ENCODE measurements at places on chromosomes 2 and 18.

DNA sequence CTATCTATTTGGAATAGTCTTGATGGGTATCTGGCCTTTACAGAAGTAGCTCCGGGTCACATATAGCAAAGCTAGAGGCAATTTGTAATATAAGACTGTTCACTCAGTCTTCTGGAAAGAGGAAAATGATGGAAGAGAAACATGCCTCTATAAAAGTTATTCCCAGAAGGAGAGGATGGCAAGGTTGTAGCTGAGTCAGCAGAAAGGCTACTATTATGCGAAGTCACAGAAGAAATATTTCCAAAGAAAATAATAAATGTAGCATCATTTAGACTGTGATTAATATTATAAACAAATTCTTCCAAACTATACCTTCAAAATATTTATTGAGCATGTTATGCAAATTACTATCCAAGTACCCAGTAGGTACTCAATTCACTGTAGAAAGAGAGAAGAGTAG, 1027.7 kb upstream of the TMEFF2 start:
- DNase-seq: no peak

DNA sequence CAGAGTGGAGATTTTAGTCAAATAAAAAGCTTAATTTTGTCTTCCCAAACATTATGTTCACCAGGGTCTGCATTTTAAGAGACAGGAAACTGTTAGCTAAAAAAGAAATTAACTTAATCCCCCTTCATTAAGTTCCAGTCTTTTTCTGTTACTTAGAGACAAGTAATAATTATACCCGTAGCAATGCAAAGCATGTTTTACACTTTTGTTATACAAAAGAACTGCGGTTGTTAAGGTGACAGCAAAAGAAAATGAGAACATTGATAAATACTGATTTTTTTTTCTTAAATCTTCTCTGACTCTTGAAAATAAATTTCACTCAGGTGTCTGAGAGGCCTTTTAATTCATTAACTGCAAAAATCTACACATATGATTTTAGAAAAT, 101.4 kb downstream of the MEIS1 start:
- no peak for DNase-seq

DNA sequence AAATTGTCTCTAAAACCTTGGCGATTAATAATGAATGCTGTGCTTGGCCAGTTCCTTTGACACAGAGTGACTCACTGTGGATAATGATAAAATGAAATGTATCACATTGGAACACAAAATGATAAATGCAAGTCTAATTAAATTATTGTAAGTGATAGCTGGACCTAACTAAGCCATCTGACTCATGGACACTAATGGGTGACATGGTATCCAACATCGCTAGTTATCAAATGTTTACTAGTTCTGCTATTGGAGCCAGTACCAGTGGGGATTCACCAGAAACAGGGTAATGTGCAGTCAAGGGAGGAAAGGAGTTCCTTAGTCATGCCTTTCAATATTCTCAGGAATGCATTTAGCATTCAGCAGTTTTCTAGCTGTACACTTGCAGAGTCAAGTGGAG, 736.3 kb upstream of the ACVR2A start:
- DNase-seq: no peak

- no peak for DNase-seq
These were observed 499.2 kb downstream of the CNTNAP5 start for GRCh38 chr2:124524155-124524915.

DNA sequence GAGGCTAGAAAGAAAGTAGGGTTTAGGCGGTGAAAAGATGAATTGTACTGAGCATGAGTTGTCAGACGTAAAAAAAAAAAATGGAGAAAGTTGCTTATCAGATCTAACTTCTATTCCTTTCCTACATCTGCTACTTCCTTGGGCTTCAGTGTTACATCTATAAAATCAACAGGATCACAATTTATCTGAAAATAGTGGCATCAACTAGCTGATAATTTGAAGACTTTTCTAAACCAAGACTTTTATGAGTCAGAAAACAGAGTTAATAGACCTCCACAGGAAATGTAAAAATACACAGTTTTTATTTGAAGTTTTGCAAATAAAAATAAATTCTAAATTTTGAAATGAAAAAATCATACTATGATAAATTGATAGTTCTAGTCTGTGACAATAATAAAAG, 399.8 kb downstream of the GRB14 start:
- DNase-seq: no peak

GRCh38 chr2:191611614-191612013, 66.3 kb upstream of the NABP1 start:
- no peak for DNase-seq

GRCh38 chr18:40404284-40404683, 1550.8 kb upstream of the PIK3C3 start:
- no peak for DNase-seq

GRCh38 chr18:33350256-33350655, 90.3 kb downstream of the CCDC178 start:
- DNase-seq: no peak

DNA sequence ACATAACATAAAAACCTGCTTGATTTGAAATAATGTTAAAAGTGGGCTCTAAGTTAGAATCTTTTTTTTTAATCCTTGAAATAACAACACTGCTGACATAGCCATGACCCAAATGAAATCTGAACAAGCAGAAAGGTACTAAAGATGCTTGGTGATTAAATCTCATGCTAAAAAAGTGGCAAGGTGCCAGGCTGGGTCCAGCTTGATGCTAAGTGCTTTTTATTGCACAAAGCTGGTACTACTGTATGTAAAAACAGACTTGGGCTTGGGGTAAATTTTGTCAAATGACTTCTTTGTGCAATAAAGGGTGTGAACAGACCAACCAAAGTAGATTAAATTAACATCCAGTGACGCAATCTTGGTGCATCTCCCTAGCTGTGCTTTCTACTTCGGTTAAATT, 13.4 kb downstream of the BCL11A start:
- no peak for DNase-seq

DNA sequence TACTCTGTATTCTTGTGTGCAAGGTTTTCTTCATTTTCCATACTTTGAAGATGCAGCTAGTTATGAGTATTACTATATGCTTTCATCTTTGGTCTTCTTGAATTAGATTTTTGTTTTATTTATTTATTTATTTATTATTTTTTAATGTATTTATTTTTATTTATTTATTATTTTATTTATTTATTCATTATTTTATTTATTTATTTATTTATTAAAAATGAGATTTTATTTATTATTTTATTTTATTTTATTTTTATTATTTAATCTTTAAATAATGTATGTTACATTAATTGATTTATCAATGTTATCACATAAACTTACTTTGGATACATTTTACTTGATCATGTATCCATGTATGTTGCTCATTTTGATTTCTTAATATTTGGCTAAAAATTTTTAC, 132.3 kb upstream of the GALNT13 start:
- no peak for DNase-seq

DNA sequence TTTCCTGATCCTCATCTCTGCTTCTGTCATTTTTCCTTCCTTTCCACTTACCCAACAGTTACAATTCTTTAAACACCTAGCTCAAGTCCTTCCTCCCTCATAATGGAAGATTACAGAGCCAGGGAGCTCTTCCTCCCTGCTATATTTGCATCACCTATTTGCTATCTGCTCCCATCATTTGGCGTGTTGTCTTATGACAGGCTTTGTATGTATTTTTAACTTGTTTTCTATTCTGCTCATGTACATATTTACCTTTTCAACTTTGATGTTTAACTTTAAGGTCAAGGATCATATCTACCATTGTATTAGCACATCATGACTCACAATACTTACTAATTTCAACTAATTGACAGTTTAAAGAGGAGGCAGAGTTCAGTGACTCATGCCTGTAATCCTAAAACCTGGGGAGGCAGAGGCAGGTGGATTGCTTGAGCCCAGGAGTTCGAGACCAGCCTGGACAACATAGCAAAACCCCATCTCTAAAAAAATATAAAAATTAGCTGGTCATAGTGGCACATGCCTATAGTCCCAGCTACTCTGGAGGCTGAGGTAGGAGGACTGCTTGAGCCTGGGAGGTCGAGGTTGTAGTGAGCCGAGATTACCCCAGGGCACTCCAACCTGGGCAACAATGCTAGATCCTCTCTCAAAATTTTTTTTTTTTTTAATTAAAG, 308.0 kb upstream of the STON1 start:
- DNase-seq: no peak

DNA sequence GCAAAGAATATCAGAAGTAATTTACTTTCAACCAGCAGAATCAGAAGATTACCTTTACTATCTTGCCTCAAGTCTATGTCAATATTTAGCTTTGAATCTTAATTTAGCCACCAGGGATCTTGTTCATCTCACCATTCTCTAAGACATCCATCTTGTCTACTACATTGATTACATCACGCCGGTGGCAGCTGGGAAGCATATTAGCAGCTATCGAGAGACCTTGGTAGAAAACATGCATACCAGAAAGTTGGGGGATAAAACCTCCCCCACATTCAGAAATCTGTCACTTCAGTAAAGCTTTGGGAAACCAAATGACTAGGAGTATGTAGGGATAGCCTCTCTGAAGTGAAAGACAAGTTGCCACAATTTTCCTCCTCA, 703.8 kb upstream of the FSHR start:
- DNase-seq: no peak

- DNase-seq: no peak
These were observed 28.3 kb downstream of the CREB1 start for GRCh38 chr2:207558079-207558491.

DNA sequence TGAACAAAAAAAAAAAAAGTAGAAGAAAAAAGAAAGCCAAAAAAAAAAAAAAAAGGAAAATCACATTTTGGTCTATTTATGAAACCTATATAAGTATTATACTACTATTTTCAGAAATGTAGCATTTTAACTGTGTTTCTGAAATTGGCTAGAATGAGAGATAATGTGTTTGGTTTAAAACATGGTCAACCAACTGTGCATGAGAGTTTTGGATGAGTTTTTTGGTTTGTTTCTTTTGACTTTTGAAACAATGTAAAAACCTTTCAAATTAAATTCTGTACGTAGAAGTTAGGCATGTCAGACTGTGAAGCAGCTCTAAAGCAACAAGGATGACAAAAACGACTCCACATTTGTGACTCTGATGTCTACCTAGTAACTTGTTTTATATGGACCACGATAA, 34.6 kb downstream of the SPC25 start:
- no peak for DNase-seq

- no peak for DNase-seq
These were observed 85.0 kb upstream of the LYPD1 start for GRCh38 chr2:132754867-132755472.

GRCh38 chr2:2960441-2961133, 417.0 kb downstream of the EIPR1 start:
- no peak for DNase-seq

DNA sequence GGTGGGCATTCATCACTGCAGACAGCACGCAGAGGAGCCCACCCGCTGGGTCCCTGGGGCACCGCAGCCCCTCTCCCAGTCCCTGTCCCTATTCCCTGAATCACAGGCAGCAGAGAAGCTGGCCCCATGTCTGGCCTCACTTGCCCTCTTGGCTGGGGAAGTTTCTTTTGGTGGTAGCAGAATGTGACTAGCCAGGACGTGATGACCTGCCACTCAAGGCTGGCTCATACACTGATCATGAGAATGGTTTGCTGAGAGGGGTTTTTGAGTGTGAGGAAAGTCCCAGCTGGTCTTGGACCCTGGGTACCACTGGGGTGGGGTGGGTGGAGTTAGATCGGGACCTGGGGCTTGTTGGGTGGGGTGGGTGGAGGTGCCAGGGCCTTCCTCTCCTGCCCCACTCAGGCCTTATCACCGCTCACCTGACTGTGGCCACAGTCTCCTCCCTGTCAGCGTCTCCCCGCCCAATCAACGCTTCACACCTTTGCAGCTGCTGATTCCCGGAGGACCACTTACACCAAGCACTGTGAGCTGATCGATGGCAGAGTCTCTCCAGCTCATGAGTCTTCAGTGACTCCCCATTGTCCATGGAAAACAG, 28.9 kb upstream of the FOSL2 start:
- no peak for DNase-seq

GRCh38 chr2:102619414-102620319, at the start of gene SLC9A2:
SLC9A2 (plus strand) TSS chr2:102619553; CDS start chr2:102619849, 296 bp downstream.
- DNase-seq: no peak

DNA sequence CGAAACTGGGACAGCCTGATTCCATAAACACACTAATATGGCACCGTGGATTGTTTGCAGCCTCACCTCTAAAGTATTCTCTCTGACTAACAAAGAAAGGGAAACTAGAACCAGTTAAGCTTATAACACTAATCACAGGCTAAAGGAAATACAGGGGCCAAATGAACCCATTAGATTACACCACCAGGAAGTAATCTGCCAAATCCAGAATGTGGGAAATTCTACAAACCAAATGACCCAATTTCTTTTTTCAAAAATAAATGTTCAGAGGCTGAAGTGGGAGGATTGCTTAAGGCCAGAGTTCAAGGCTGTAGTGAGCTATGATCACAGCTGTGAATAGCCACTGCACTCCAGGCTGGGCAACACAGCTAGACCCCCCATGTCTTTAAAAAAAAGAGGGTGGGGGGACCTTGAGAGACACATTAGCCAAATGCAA, 1.5 kb upstream of the MPPE1 start:
- DNase-seq: no peak

GRCh38 chr2:195721042-195721441, 64.0 kb downstream of the SLC39A10 start:
- DNase-seq: no peak

DNA sequence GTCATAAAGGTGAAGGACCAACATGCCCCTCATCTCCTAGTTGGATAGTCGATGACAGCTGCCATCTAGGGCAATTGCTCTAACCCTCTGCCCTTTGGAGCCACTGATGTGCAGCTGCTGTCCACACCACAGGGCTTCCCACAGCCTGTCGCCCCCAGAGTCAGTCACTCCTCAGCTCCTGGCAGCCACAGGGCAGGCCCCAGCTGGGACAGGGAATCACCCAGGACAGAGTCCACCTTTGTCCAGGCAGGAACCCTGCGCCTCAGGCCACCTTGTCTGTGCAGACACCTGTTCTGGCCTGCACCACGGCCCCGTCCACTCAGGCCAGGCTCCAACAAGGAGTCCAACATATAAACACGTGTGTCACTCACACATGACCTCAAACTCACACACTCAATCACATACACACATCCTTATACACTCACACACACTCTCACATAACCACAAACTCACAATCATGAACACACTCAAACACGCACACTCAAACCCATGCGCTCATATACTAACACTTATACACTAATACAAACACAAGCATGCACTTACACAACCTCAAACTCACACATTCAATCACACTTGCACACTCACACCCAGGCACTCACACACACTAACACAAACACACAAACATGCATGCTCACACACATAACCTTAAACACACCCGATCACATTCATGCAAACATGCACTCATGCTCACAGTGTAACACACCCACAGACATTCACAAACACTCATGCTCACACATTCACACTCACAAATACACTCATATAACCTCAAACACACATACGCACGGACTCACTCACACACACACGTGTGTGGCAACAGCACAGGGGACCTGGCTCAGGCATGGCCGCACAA, 29.7 kb downstream of the HDAC4 start:
- no peak for DNase-seq

DNA sequence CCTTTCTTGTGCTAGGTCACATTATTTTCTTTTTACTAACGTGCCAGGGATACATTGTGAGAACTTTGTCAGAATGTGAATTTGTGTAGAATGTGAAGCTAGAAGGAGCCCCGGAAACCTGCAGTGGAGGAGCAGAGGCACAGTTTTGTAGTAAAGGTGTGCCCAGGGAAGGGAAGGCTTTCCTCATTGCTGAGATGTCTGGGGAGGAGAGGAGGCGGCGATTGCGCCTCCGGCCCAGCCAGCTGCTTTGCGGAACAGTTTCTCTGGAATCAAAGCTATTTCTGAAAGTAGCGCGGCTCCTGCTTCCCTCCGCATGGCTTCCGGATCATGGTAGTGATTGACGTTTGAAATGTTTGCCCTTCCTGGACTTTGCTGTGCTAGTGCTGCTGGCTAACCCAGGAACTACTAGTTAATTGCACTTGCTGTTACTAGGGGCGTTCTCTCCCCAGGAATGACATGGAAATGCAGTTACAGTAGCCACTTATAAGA, 83.1 kb upstream of the RBM44 start:
- DNase-seq: no peak

Measured in activated CD4-positive, alpha-beta T cell treated with anti-CD3 and anti-CD28 coated beads for 24 hours (primary cell).